ENCODE measurements at places on chromosomes 5 and 9. TPM values are rescaled to one million over a fixed set of nuclear protein-coding genes. Genes with fewer than 3 reads are reported as not detected.

The GRIA1 gene
- total RNA-seq: 0.06 TPM

The NR6A1 gene
- total RNA-seq: 2.1 TPM

The SOX30 gene
- not detected for total RNA-seq

The CREB3 gene
- total RNA-seq: 19.3 TPM

The GPR151 gene
- not detected for total RNA-seq

The SLC6A7 gene
- not detected for total RNA-seq

The GFI1B gene
- total RNA-seq: 0.09 TPM

The FXN gene
- total RNA-seq: 10.2 TPM

DNA sequence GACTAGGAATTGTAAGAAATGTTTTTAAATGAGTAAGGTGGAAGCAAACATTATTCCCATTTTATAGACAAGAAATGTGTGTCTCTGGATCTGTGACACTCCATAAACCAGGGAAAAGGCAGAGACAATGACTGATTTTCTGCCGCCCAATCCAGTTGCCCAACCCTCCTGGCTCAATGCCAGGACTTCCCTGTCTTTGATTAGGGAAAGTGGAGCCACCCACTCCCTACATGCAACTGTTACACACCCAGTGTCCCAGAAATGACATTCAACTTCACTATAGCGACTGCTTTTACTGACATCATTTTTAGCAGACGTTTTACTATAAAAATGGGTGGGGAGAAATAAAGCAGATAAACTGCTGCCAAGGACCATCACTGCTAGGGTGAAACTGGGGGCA, 79.7 kb downstream of the THBS4 start:
- DNase-seq: no peak

GRCh38 chr9:90640361-90640760, 2.3 kb downstream of the DIRAS2 start:
- DNase-seq: no peak

GRCh38 chr5:149680810-149681221, 49.3 kb upstream of the PPARGC1B start:
- no peak for DNase-seq

GRCh38 chr5:151772846-151773561, 1.2 kb downstream of the G3BP1 start:
- DNase-seq: no peak

DNA sequence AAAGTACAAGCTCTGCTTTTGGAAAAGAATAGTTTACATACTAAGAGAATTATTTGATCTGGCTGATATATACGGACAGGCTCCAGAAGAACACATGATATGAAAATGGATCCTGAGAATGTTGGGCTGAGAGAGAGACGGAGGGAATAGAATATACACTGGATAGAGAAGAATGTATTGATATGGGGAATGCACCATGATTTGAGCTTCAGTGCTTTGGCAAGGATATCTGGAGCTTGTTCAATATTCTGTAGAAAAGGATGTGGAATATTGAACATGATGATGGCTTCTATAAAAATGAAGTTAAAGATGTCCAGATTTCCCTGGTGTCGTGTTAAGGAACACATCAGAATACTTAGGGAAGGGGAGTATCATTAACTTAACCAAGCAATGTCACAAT, 280.5 kb upstream of the VLDLR start:
- no peak for DNase-seq

- no peak for DNase-seq
These were observed 5.3 kb downstream of the FBN2 start for GRCh38 chr5:128532776-128533175.

DNA sequence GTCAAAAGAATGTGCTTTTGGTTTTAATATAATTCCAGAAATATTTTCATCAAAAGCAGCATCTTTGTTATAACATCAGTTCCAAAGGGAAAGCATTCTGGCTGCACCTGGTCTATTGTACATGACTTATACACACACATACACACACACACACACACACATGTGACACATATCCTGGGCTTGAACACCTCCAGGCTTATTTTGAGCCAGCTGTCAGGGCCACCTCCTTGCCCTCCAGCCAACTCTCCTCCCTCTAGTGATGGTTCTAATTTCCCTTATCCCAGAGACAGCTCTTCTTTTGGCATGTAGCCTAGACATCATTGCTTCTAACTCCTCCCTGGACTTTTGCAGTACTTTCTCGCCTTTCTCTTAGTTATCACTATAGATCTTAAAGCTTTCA, 115.0 kb downstream of the PIK3R1 start:
- DNase-seq: no peak

GRCh38 chr9:4465910-4466309, 24.4 kb upstream of the SLC1A1 start:
- DNase-seq: no peak

- DNase-seq: no peak
These were observed 31.5 kb downstream of the CSNK1G3 start for GRCh38 chr5:123543438-123543837.

- no peak for DNase-seq
These were observed 6.1 kb downstream of the SH3GLB2 start for GRCh38 chr9:129022037-129022436.

DNA sequence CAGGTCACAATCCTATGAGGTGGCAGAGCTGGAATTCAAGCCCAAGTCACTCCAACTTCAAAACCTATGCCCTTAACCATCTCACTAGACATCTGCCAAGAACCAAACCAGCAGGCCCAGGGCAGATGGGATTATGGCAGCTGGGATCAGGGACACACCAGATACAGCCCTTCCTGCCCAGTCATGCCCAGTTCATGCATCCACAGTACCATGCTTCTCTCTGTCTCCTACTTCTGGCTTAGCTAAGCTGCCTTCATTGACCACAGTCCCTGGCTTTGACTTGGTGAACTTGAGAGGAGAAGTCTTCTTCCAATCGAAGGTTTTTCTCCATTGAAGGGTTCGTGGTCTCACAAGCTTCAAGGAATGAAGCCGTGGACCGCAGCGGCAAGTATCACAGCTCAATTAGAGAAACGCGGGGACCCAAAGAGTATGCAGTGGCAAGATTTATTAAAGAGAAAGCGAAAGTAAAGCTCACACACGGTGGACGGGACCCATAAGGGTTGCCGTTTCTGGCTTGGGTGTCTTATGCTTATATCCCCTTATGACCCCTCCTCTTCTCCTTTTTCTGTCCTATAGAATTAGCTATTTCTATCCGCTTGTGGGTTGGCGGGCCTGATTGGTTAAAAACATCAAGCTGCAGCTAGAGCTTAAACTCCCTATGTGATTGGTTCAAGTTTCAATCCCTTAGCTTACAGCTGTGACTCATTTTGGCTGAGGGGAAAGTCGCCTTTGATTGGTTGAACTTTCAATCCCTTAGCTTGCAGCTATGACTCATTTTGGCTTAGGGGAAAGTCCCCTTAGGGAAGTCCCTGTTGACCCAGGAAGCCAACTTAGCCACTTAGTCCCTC, 101.2 kb downstream of the TRIM36 start:
- DNase-seq: peak; percentile 35

- DNase-seq: no peak
These were observed 159.7 kb downstream of the SGCD start for GRCh38 chr5:156486394-156487238.

DNA sequence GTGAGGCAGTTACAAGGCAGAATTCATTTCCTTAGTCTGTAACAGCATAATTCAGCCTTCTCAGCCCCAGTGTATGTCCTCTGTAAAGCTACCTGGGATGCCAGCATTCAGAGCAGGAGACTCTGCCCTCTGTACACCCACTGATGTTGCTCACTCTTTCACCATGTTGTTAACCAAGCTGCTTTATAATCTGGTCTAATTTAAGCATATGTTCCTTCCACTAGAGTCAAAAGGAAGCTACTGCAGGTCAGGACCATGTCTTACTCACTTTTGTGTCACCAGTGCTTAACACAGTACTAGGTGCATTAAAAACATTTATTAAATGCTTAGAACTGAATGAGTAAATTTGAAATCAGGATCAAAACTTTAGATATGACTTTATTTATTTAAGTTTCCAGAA, 185.6 kb downstream of the FBXL17 start:
- no peak for DNase-seq

DNA sequence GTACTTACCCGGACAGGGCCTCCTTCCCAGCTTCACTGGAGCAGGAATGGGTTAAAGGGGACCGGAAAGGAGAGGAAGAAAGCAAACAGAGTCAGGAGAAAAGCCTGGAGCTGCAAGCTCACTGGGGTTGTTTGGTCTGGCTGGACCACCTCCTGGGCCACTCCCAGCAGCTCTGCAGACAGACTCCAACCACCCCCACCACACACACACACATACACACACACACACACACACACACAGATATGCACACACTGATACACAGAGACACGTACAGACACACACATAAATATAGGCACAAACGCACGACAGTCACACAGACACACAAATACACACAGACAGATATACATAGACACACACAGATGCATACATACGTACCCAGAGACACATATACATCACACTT, 34.9 kb upstream of the SYNPO start:
- no peak for DNase-seq

- peak; percentile 17 for DNase-seq
These were observed 208.1 kb downstream of the FANCC start for GRCh38 chr9:95109456-95109855.

DNA sequence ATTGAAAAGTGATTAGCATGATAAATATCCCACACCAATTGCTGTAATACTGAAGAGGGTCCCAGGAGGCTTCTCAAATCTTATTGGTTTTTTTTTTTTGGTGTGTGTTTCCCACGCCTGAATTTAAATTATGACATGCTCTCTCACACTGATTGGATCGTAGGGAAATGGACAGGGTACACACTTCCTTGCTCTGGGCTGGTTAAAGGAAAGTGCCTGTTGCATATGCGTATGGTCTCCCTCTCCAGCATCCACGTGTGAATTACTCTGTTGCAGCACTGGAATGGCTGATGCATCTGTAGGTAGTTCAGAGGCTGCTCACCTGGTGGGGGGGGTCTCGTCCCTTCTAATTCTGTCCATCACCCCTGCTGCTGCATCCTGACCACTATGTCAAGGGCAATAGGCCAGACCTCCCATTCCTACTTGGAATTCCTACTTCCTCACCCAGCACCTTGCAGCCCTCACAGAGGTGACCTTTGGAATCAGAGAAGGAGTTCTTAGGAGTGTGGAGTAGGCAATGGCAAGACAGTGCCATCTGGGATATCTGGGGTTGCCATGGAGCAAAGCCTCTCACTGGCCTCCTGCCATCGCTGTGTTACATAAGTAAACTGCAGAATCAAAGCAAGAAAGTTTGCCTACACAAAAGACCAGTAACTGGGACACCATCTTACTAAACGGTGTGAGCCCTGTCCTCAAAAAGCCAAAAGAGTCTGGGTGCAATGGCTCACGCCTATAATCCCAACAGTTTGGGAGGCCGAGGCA, 71.4 kb upstream of the FBXW11 start:
- peak; percentile 36 for DNase-seq

GRCh38 chr5:190366-191035, 794 bp upstream of the LRRC14B start:
- DNase-seq: peak; percentile 6
